ENCODE measurements at places on chromosomes 7 and 10. TPM values are rescaled to one million over a fixed set of nuclear protein-coding genes. Genes with fewer than 3 reads are reported as not detected.

DNA sequence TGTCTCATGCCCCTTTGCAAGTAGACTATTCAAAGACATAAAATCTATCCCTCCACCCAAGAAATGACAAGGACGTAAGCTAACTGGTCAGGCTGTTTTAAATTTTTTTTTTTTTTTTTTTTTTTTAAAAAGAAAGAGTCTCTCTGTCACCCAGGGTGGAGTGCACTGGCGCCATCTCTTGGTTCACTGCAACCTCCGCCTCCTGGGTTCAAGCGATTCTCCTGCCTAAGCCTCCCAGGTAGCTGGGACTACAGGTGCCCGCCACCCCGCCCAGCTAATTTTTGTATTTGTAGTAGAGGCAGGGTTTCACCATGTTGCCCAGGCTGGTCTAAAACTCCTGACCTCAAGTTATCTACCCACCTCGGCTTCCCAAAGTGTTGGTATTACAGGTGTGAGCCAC, 11.2 kb downstream of the TRA2A start:
- no peak for DNase-seq

DNA sequence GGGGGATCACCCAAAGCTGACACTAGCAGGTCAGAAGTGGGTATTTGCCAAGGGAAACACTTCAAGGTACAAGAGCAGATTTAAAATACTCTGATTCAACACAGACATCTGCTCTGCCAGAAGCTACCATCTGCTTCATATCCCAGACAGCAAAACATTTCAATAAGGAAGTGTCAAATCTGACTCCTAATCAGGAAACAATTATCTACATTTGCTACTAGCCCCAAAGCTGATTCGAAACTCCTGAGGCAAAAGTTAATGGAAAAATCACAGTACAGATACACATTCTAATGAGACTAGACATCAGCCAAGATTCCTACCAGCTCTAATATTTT, 48.9 kb downstream of the PARD3 start:
- no peak for DNase-seq

DNA sequence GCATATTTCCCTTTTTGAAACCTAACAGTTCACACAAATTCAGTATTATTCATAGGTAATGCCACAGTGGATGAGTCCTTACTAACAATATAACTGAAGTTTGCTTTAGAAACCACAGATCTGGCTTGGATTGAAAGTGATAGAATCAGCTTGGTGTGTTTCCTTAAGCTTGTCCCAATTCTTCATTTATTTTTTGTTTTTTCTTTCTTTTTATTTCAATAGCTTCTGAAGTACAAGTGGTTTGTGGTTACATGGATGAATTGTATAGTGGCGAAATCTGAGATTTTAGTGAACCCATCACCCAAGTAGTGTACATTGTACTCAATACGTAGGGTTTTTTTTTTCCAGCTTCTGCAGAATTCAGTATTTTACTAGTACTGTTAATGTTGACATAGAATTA, 518.2 kb upstream of the SEMA3D start:
- no peak for DNase-seq

DNA sequence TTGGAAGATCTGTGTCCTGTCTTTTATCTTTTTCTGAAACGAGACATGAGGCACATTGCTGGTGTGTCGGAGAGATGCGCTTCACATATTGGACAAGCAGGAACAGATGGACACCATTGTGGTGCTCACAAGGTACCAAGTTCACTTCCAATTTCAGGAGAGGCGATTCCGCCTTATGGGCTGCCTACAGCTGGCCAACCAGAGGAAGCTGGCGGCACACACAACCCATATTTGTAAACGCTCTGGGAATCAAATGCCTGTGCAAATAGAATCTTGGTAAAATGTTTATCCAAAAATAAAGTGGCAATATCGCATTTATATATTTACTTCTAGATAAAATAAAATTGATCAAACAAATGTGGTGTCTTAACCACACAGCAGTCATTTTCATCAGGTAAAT, 337.4 kb downstream of the TCERG1L start:
- DNase-seq: no peak

DNA sequence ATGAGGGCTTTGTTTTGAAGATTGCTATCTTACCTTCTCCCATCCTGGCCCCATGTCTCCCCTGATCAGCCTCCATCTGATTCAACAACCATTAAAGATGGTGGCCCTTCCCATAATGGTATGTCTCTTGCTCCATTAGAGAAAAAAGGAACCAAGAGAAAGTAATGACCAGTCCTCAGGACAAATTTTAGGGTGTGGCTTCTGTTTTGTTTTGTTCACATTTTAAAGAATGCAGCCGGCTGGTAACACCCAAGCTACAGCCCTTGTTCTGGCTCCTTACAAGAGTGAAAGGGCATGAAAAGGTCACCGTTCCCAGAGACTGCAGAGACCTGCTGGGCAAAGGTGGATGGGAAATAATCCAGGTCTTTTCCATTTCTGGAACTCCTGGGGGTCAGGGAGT, 287.9 kb upstream of the NEBL start:
- DNase-seq: no peak

DNA sequence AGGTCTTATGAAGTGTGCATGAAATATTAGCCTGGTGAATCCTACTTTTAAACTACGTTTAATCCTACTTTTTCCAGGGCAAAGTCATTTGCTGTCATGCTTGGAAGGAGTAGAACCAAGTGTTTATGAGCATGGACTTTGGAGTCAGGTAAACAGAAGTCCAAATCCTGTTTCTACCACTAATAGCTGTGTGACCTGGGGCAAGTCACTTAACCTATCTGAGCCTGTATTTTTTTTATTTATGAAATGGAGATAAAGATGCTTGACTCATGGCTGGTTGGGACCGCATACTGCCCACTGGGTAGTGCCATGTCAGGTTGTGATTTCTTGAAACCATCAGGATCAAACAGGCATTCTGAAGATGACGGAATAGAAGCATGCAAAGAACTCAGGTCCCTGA, 249.6 kb downstream of the BAMBI start:
- DNase-seq: no peak

- DNase-seq: peak; percentile 73
Measured at GRCh38 chr10:17023386-17024298, 106.0 kb downstream of the CUBN start.

GRCh38 chr10:129759214-129760002, 204.7 kb downstream of the EBF3 start:
- no peak for DNase-seq

DNA sequence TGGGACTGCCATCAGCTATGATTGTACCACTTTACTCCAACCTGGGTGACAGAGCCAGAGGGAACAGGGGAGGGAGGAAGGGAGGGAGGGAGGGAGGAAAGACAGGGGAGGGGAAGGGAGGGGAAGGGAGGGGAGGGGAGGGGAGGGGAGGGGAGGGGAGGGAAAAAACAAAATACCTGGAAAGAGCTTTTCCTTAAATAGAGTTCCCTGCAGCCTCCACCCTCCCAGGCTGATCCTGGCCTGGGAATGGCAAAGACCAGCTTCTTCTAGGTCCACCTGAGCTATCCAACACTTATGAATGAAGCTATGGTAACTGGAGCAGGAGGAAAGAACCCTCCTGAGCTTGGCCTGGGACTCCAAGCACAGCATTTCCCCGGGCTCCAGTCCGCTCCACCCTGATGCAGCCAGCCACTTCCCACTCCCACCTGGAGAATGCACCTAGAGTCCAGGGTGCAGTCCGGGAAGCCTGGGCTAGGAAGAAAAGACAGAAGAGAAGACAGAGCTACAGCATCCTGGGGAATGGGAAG, 66.1 kb downstream of the GRID1 start:
- DNase-seq: peak; percentile 16

GRCh38 chr7:66558660-66559465, 69.8 kb upstream of the KCTD7 start:
- DNase-seq: no peak

DNA sequence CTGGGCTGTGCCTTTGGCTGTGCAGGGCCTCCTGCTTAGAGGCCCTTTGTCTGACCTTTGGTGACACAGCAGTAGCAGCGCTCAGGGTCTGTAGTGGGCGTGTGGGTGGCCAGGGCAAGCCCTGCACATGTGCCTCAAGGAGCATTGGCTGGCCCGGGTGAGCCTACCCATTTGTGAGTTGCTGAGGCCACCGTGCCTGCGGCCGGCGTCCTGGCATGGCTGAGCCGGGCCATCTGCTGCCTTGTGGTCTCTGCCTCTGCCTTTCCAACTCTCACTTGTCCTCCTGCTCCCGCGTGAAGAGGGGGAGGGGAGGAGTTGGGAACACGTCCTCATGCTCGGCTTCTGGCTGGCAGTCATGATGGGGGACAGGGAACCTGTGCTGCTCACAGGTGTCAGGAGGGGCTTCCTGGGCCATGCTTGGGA, 9.2 kb upstream of the ORAI2 start:
- DNase-seq: no peak

- no peak for DNase-seq
Measured at GRCh38 chr7:149642589-149642988, 130.8 kb downstream of the ZNF467 start.

DNA sequence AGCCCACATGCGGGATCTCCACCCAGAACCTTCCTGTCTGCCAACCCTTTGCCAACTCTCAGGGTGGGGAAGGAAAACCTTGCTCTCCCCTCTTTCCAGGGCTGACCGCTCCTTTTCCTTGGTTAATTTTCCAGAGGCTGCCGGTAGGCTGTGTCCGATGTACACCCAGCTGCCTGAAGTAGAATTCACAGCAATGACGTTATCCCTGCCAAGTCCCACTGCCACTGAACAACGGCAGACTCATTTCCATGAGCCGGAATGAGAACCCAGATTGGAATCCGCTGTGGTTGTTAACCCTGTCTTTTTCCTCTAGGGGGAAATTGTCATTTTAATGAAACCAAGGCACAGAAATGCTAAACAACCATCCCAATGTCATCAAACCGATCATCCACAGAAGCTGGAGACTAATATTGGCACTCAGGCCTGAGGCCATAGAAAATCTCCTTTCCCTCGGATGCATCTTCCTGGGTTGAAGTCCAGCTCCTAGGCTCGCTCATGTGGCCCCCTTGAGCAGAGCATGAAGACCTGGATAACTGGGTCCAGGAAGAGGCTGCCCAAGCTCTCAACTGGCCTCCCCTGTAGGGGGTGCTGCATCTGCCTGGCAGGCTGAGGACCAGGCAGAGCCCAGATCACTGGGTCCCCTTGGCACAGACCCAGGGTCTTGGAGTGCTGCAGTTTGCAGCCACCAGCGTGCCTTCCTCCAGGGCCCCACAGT, 30.4 kb downstream of the KLRG2 start:
- DNase-seq: no peak

GRCh38 chr7:47516985-47517600, 64.8 kb downstream of the TNS3 start:
- no peak for DNase-seq

DNA sequence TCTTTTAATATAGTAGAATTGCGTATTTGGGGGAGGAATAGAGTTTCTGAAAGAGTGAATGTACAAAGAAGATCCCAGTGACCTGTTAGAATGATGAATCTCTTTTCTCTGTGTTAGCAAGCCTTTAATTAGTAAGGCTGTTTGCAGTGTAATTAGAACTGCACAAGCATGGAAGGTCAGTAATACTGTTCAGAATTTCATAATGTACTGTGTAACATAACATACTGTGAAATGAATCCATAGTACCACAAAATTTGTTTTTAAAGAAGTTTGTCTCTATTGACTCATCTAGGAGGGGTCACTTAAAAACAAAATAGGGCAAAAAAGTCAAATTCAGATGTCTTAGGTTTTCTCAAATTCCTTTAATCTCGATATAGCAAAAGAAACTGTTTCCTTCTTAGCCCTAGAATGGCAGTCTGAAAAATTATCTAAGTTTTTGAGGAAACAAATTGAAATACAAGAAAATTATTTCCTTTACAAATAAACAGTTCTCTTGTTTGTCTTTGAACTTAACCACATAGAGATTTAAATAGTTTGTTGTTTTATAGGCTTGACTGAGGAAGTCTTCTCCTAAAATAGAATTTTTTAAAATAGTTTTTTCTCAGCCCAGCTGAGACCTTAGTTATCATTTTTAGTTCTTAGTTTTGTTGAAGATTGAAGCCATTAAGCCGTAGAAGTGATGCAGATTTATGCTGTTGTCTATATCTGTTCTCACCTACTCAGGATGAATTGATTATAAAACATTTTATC, 12.5 kb downstream of the ADK start:
- DNase-seq: no peak

GRCh38 chr7:55366461-55367070, 1.4 kb downstream of the LANCL2 start:
- DNase-seq: peak; percentile 24

GRCh38 chr7:131013716-131014115, 279.7 kb upstream of the KLF14 start:
- no peak for DNase-seq

GRCh38 chr10:102596506-102596971, 47.7 kb upstream of the TRIM8 start:
- peak; percentile 25 for DNase-seq

GRCh38 chr7:141534757-141535737, 16.2 kb upstream of the AGK start:
- DNase-seq: no peak

- DNase-seq: no peak
Measured at GRCh38 chr10:73850211-73850610, 24.1 kb downstream of the CAMK2G start.

DNA sequence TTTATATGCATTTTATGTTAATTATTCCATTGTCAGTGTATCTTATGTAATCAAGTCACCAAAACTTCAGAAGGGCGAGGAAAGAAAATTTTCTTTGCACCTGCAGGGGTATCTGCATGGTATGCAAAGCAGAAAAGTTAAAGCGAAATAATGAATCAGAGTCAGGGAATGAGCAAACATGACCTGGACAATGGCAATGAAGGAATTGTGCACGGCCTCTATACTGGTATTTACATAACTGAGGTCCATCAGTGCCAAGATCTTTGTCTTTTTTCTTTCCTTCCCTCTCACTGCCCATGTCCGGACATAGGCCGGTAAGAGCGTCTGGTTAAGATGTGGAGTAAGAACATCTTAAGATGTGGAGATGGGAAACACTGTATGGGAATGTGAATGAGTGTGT, 14.4 kb upstream of the AKR1C3 start:
- DNase-seq: no peak

DNA sequence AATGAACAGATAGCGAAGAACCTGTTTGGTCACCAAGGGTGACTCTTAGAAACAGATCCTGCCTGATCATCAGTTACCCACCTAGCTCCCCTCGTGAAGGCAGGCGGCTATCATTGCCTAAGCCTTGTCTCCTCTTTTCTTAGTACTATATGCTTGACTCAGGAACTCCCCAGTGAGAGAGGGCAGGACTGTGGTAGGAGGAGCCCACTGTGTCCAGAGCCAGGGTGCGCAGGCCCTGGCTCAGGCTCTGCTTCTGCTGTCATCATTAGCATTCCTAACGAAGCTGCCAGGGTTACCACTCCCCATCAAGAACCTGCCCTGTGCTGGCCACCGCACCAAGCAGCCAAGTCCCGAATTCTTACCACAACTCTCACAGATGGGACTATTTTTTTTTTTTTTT, 160.8 kb downstream of the CHN2 start:
- no peak for DNase-seq

Gene CYP2C18
- total RNA-seq: 0.68 TPM

Gene ASZ1
- not detected for total RNA-seq

Gene RASSF4
- total RNA-seq: 1.5 TPM

Gene TRIM50
- not detected for total RNA-seq

Gene DYNC1I1
- total RNA-seq: not detected

Gene AOC1
- not detected for total RNA-seq

Gene RNLS
- total RNA-seq: 3.3 TPM

Gene LIPK
- not detected for total RNA-seq

Gene KCNIP2
- total RNA-seq: 4.2 TPM

Gene PITX3
- total RNA-seq: not detected
